ENCODE measurements at places on chromosomes 1 and 21.

- no peak for DNase-seq
Measured at GRCh38 chr1:230818367-230818766, 50.0 kb downstream of the C1orf198 start.

DNA sequence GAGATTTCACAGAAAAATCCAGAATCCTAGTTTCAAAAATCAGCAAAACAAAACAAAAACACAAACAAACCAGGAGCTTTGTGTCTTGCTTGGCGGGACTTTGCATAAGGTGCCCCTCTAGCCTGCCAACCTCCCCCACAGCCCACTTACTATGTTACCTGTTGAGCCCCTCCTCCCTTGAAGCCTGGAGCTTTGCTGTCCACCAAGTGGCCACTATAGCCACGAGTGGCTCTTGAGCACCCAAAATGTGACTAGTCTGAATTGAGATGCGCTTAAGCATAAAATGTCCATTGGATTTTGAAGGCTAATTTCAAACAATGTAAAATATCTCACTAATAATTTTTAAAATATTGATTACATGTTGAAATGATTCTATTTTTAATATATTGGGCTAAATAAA is 12.2 kb downstream of the TFAP2E start:
- DNase-seq: no peak

DNA sequence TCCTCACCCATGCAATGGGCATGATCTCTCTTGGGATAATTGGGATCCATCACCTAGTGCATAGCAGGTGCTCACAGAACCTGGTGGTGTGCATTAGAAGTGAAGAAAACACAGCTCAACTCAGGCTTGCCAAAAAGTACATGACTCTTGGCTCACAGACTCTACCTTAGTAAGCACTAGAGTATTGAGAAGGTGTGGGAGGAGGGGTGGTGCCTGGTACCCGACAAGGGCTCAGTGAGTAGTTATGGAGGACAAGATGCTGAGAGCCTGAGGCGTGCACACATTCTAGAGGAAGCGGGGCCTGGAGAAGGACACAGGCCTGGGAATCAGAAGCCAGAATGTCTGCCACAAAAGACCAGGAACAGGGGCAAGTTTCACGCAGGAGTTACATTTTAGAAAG is 100.3 kb upstream of the GRIK3 start:
- no peak for DNase-seq

DNA sequence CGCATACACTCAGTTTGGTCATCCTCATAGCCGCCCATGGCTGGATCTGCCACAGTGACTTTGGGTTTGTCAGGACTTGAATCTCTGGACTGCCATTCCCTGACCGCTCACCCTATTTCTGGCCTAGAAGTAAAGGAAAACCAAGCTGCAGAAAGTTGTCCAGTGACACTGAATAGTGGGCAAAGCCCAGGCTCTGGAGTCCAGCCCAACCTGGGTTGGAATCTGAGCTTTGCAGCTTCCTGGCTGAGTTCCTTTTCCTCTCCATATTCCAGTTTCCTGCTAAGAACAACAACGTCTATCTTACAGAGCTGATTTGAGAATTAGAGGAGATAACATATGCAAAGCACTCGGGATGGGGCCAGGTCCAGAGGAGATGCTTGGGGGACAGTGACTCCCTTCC is 15.6 kb upstream of the EIF4G3 start:
- no peak for DNase-seq

DNA sequence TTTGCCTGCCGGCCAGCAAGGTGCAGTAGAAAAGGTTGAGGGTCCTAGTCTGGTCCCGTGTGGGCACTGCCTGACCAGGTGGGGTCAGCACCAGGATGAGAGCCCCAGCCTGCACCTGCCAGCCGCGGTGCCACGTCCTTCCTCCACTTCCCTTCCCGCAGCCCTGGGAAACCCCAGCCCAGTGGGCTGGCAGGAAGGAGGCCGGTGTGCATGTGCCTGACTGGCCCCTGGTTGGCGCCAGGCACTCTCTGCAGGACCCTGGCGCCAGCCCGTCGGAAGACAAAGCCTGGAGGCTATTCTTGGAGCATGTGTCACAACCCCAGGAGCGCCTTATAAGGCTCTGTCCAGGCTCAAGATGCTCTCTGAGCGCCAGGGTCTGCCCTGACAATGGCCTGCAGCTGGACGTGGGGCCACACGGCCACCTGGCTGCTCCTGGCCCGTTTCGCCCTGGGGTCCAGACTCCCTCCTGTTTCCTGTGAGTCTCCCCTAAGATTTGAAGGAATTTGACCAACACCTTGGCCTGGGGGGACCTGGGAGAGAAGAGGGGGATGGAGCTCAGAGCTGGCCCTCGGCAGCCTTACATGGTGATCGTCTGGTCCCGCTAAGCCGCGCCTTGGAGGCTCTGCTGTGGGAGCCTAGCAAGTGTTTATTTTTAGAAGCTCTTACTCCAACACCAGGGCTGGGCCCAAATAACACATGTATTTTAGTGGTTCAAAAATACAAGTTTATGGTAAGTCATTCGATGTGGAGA is 31.9 kb upstream of the POFUT2 start:
- DNase-seq: no peak

DNA sequence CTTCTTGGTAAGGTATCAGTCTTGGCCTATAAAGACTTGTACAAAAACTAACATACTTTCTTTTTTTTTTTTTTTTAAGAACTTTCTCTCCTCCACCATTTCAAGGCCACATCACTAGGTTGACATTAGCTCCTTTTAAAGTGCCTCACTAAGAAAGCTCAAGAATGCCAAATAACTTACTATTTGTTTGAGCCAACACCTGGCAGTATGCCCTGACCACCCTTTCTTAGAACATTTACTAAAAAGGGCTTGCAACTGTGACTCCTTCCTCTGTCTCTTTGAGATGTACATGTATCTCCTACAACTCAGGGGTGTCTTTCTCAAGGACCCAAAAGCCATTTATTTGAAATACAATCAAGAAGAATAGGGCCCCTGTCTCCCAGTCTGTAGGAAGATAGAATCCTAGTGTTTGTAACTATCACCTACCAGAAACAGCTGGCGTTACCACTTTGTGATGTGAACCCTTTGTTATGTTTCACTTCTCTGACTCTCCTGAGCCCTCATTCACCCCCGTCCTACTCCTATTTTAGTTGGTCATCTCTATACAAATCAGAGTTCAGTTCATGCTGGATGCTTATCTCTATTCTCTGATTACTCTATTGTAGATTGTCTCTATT is 12.2 kb upstream of the SAMD13 start:
- DNase-seq: no peak

GRCh38 chr1:119911775-119912174 is 15.5 kb upstream of the ADAM30 start:
- DNase-seq: no peak

- DNase-seq: peak; percentile 10
Measured at GRCh38 chr1:19664453-19665185, at the start of gene HTR6. TSS of gene HTR6 (plus strand) at chr1:19664875. CDS start at chr1:19665754, 879 bp downstream.

DNA sequence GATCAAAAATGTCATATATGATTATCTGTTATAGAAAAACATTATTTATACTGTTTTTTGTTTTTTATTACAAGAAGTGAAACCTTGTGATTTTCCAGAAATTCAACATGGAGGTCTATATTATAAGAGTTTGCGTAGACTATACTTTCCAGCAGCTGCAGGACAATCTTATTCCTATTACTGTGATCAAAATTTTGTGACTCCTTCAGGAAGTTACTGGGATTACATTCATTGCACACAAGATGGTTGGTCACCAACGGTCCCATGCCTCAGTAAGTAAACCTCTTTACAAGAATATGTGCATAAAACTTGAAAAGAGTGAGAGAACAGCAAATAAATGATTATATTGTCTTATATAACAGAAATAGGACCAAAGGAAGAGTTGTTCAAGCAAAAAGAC is 14.5 kb downstream of the CFHR4 start:
- DNase-seq: no peak

DNA sequence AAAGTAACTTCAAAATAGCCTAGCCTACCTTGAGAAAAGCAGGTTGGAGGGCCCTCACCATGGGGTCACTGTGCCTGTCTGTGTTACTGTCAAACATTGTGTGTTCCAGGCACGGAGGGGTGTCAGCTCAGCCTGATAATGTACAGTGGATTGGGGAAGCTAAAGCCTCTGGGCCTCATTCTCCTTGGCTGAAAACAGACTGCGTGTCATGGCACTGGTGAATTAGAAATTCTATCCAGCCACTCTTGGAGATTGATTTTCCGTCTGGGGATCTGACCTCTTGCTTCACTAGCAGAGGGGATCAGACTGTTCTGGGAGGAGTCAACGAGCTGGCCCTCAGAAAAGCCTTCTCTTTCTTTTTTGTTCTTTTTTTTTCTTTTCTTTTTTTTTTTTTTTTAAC is 123.5 kb upstream of the HOOK1 start:
- DNase-seq: no peak

DNA sequence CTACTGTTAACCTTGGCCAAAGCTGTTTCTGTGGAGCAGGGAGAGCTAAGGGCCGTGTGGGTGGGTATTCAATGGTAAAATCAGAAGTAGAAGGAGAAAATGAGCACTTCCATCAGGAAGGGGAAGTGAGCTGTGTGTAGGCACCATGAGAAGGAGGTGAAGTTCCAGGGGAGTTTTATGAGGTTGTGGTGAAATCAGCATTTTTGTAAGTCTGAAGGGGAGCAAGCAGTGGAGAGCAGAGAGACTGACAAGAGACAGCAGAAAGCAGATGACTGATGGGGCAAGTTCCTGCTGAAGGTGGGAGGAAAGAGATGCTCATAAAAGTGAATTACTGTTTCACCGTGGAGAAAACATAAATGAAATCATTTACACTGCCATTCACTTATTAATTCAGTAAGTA is 2.7 kb upstream of the GPR88 start:
- DNase-seq: no peak

- DNase-seq: no peak
Measured at GRCh38 chr1:211345719-211346118, 19.1 kb downstream of the TRAF5 start.

- no peak for DNase-seq
Measured at GRCh38 chr1:54892586-54892985, 5.6 kb upstream of the DHCR24 start.

Measured in CD4-positive, alpha-beta T cell treated with Interferon gamma for 1 hour (primary cell).